ENCODE measurements at places on chromosomes 3 and 15.
A peak's percentile ranks its signal among the peaks of the same experiment; 100 is the strongest.

DNA sequence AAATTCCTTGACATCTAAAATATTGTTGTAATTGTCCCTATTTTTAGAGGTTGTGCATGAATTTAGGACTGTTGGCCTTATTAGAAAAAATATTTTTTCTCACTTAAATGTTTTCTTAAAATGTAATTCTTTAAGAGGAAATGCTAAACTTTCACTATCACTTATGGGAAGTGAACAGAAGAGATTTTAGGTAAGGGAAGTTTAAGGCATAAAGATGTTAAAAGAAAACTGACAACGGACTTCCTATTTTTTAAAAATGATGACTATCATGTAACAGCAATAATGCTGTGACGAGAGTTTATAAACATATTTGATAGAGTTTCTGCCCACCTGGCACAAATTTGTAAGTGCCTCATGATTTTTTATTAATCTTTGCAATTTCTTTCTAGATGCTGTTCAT is 3.1 kb downstream of the C3orf38 start:
- DNase-seq: no peak

- DNase-seq: peak; percentile 23
These were observed 29.3 kb downstream of the CCNL1 start for GRCh38 chr3:157130467-157131251.

- no peak for DNase-seq
These were observed 65.2 kb downstream of the EIF4E3 start for GRCh38 chr3:71659864-71660591.

- DNase-seq: no peak
These were observed 110.0 kb downstream of the TMCC1 start for GRCh38 chr3:129783470-129783869.

GRCh38 chr15:35393398-35393797 is 152.6 kb downstream of the DPH6 start:
- no peak for DNase-seq

GRCh38 chr15:45943240-45943639 is 308.4 kb downstream of the SQOR start:
- no peak for DNase-seq

GRCh38 chr3:181932039-181932438 is 220.3 kb downstream of the SOX2 start:
- DNase-seq: no peak

- DNase-seq: no peak
These were observed 149.1 kb upstream of the HACD2 start for GRCh38 chr3:123733805-123734526.

DNA sequence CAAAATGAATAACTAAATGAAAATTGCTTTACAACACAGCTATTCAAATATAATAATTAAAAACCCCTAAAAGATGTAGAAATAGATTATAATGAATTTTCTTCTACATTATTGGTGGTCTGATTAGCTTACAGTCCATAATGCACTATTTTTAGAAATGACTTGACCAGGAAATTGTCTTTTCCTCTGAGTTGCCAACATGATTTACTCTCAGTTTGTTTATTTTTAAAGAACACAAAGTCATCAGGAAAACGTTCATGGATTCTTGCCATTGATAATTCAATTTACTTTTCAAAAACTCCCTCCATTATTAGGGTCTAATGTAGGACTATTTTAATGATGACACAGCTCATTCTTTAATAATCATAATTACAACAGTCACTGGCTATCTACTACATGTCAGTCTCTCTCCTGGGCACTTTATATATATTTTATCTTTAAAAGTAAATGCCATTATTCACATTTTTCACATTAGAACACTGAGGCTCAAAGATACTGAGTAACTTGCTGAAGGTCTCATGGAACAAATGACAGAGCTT is 1.1 kb downstream of the TM4SF18 start:
- no peak for DNase-seq

- no peak for DNase-seq
These were observed 55.5 kb downstream of the FNDC3B start for GRCh38 chr3:172094621-172095557.

GRCh38 chr15:78988361-78988911 is 43.6 kb upstream of the CTSH start:
- no peak for DNase-seq

DNA sequence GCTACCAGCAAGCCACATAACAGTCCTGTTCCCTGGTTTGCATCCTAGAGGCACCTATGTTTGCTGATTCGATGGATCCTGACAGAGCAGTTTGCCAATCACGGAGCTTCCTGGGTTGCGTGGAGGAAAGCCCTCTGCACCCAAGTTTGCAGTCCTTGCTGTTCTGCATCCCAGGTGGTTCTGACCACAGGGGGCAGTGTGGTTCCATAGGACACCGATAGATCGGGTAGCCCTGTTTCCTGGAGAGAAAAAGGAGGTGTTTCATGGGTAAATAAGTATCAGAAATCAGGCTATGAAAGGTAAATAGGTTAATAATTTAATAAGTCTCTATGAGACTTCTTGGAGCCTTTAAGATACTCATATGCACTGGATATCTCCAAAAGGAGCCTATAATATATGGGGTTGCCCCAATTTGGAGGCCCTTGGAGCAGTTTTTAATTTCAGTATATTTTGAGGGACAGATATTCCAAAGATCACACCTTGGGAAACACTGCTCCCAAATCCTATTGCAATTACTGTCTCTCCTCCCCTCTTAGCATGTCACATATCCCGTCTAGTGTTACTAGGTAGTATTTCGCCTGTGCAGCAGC is 194.6 kb upstream of the TPM1 start:
- no peak for DNase-seq

DNA sequence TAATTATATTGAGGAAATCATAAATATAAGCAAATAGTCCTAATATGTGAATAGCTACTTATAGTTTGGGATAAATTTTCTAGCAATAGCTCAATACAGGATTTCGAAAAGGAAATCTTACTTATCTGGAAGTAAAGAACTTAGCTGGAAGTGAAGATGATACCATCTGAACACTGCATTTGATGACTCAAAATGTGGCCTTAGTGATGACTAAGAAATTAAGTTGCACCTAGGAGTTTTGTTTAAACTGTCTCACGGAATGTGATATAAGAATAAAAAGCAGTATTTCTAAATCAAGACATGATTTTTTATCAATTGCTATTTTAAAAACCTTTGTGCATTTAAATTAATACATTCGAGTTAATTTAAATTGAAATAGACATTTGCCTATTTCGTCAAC is 91.2 kb downstream of the EOMES start:
- DNase-seq: no peak

GRCh38 chr3:149216193-149216869 is 5.3 kb downstream of the CP start:
- no peak for DNase-seq

DNA sequence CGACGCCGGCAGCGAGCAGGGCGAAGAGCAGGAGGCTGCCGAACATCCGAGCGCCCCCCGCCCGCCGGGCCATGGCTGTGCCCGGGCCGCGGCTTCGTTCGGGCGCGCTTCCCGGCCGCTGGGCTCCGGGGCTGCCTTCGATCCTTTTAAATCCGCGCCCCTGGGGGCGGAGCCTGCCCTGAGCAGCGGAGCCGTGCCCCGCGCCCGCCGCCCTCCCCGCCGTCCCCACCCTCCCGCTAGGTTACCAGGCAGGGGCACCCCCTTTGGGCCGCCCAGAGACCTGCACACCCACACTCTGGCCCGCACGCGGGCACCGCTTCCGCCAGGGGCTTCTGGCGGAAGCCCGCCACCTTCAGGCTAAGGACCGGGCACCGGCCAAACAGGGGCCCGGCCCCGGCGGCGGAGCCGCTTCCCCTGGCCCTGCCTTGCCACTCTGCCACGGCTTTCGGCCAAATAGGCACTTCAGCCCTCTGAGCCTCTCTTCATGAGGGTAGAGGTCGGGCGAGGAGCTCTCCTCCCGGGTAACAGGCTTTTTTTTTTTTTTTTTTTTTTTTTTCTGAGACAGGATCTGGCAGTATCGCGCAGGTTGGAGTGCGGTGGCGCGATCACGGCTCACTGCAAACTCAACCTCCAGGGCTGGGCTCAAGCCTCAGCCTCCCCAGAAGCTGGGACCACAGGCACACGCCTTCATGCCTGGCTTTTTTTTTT is at the start of gene NMB:
NMB (minus strand) TSS at position 120 of the 708 bp plus-strand sequence; CDS start at position 73, 47 bp downstream.
- peak; percentile 82 for DNase-seq

GRCh38 chr3:17290894-17291293 is 406.1 kb downstream of the PLCL2 start:
- no peak for DNase-seq

GRCh38 chr3:180611006-180611405 is 9.0 kb downstream of the TTC14 start:
- DNase-seq: no peak

DNA sequence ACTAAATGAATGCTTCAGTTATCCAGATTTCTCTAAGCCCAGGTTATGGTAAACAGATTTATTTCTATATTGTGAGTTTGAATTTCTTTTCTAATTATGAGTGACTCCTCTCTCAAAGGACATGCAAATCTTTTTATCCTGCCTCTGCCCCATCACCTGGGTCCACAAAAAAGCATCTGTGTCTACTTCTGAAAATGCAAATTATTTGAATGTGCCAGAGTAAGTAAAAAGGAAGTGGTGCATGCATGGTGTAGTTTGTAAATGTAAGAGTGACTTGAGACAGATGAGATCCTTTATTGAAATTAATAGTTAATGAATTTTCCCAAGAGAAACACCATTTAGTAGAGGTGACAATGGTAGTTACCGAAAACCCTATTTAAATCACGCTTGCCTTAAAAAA is 26.9 kb downstream of the MCTP2 start:
- no peak for DNase-seq

- no peak for DNase-seq
These were observed 1.7 kb upstream of the ALCAM start for GRCh38 chr3:105365081-105365390.
